ENCODE measurements at places on chromosomes 5 and 9. TPM values are rescaled to one million over a fixed set of nuclear protein-coding genes. Genes with fewer than 3 reads are reported as not detected.
A peak's percentile ranks its signal among the peaks of the same experiment; 100 is the strongest.

- H3K36me3 ChIP-seq: no peaks in the 10 kb centered on the region
- H3K4me3 ChIP-seq: peak overlapping the region; percentile 85
- H3K27ac ChIP-seq: peak overlapping the region; percentile 94
- H3K4me1 ChIP-seq: peaks cover 51% of the 10 kb centered on the region
Observed at GRCh38 chr9:81686614-81687520, 2.5 kb downstream of the TLE1 start.

FBP2 gene
- total RNA-seq: not detected

FOXI1 gene
- not detected for total RNA-seq

SLC34A3 gene
- total RNA-seq: not detected

NOXA1 gene
- 1.4 TPM for total RNA-seq

ARHGEF37 gene
- 51.0 TPM for total RNA-seq

GRCh38 chr5:125699860-125700259, 723.3 kb upstream of the GRAMD2B start:
- H3K4me3 ChIP-seq: no peak overlapping the region
- no peak overlapping the region for H3K27ac ChIP-seq
- H3K27me3 ChIP-seq: no peaks in the 10 kb centered on the region

DNA sequence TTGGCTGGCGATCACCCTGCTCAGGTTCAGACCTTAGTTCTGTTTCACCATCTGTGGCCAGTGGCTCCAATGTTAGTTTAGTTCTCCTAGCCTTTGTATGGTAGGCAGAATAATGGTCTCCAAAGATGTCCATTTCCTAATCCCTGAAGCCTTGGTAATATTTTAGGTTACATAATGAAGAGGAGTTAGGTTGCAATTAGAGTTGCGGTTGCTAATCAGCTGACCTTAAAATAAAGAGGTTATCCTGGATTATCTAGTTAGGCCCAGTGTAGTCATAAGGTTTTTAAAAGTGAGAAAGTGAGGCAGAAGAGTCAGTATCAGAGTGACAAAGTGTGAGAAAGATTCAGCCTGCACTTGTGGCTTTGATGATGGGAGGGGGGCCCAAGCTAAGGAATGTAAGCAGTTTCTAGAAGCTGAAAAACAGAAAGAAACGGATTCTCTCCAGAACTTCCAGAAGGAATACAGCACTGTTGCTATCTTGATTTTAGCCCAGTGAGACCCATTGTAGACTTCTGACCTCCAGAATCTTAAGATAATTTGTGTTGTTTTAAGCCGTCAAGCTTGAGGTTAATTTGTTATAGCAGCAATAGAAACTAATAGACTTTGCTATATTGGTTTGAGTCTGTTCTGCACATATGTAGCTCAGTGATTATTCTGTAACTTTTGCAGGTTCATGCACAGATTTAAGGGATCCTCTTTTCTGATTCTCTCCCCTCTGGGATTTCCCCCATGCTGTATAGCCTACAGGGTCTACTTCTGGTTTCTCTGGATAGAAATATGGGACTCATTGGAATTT, 21.6 kb downstream of the LNPEP start:
- H3K27ac ChIP-seq: no peak overlapping the region
- no peaks in the 10 kb centered on the region for H3K27me3 ChIP-seq
- no peak overlapping the region for H3K4me3 ChIP-seq
- DNase-seq: no peak

GPR150 gene
- total RNA-seq: 0.36 TPM

SURF4 gene
- total RNA-seq: 88.8 TPM

DNA sequence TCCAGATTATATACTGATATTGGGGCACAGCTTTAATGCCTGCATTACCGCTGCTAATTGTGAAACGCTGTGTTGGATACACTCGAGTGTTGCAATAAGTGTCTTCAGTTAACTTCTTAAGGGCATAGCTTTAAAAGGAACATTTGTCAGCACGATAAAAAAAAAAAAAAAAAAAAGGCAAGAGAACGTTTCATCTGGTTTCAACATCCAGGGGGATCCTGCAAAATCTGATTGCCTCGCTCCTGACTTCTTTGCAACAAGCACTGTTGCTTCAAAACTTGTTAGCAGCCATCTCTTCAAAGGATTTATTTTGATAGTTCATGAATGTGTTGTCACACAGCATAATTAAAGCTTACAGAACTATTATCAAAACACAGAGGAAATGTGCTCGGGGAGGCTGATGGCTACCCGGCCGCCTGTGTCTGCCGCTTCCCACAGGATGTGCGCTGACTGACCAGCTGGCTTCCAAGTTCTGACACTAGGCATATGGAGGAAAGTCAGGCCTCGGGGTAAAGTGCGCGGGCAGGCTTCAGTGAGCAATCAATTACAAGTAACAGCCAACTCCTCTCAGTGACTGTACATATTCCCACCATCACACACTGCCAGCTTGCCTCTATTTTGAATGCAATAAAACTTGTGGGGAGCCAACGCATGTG, 77.7 kb downstream of the EBF1 start:
- no peaks in the 10 kb centered on the region for H3K27me3 ChIP-seq
- peak; percentile 75 for DNase-seq
- H3K4me1 ChIP-seq: no peaks in the 10 kb centered on the region
- H3K4me3 ChIP-seq: no peak overlapping the region

All from sigmoid colon (tissue), 7 donors.